ENCODE measurements at places on chromosomes 3 and 15.
A peak's percentile ranks its signal among the peaks of the same experiment; 100 is the strongest.

GRCh38 chr3:120846073-120846472, 61.9 kb upstream of the STXBP5L start:
- H3K27ac ChIP-seq: no peak overlapping the region
- H3K4me1 ChIP-seq: no peaks in the 10 kb centered on the region
- H3K36me3 ChIP-seq: no peaks in the 10 kb centered on the region
- no peak overlapping the region for H3K4me3 ChIP-seq

- H3K27me3 ChIP-seq: no peaks in the 10 kb centered on the region
- H3K4me1 ChIP-seq: peaks cover 44% of the 10 kb centered on the region
- DNase-seq: no peak
- peak overlapping the region; percentile 35 for H3K27ac ChIP-seq
- H3K36me3 ChIP-seq: peaks cover 6% of the 10 kb centered on the region
- peak overlapping the region; percentile 93 for H3K4me3 ChIP-seq
Measured at GRCh38 chr15:76996526-76997401, 1.8 kb downstream of the PSTPIP1 start.

GRCh38 chr3:40677749-40678148, 153.0 kb downstream of the ZNF621 start:
- no peak overlapping the region for H3K27ac ChIP-seq
- H3K27me3 ChIP-seq: no peaks in the 10 kb centered on the region
- H3K36me3 ChIP-seq: peaks cover 5% of the 10 kb centered on the region
- no peak for DNase-seq

DNA sequence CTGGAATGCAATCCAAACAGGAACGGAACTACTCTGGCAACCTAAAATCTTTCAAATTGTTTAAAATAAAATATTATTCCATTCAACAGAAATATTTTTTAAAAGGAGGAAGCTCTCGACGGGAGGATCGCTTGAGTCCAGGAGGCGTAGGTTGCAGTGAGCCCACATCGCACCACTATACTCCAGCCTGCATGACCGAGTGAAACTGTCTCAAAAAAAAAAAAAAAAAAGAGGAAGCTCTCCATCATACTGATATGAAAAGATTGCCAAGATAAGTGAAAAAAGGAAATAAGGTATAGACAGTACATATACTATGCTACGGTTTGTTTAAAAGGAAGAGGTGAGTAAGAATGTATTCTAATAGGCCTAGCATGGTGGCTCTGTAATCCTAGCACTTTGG, 3.6 kb downstream of the RAD18 start:
- H3K36me3 ChIP-seq: peaks cover 7% of the 10 kb centered on the region
- H3K4me3 ChIP-seq: no peak overlapping the region
- DNase-seq: no peak
- no peaks in the 10 kb centered on the region for H3K27me3 ChIP-seq

- peak overlapping the region; percentile 47 for H3K4me3 ChIP-seq
- no peak overlapping the region for H3K27ac ChIP-seq
- H3K4me1 ChIP-seq: peaks cover 17% of the 10 kb centered on the region
- peaks cover under 1% of the 10 kb centered on the region for H3K36me3 ChIP-seq
Measured at GRCh38 chr15:52113708-52114107, 1.1 kb upstream of the BCL2L10 start.

GRCh38 chr3:186251948-186252619, 110.0 kb downstream of the DGKG start:
- H3K36me3 ChIP-seq: peaks cover 10% of the 10 kb centered on the region
- no peak overlapping the region for H3K4me3 ChIP-seq
- no peak for DNase-seq

DNA sequence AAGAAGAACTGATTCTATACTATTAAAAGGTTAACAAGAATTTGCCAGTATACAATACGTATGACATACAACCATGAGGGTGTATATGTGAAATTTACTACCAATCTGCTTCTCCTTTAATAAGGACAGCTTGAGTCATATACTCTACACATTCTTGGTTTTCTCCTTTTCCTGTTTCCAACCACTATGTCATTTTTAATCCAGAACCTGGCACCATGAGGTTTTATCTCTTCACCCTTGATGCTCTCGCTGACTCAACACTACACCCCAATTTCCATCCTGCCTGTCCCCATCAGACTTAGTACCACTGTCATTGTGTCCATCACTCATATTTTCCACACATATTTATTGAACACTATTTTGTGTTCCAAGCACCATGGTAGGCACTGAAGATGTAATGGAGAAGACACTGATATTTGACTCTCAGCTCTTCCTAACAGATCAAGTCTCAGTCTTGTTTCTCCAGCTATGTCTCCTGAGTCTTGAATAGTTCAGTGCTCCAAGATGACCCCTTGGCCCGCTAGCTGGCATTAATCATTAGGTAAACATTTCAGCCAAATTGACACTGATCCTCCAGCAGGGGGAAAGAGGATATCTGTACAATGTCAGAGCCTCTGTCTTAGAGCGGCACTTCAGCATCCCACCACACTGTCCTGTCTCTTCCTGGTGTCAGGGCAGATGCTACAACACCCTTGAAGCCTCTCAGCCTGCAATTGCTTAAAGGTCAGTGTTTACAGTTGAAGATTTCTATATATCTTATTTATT, 11.2 kb upstream of the COL8A1 start:
- no peaks in the 10 kb centered on the region for H3K4me1 ChIP-seq
- H3K27me3 ChIP-seq: peaks cover 2% of the 10 kb centered on the region
- H3K4me3 ChIP-seq: no peak overlapping the region
- H3K27ac ChIP-seq: no peak overlapping the region
- H3K36me3 ChIP-seq: no peaks in the 10 kb centered on the region
- no peak for DNase-seq

- H3K4me1 ChIP-seq: no peaks in the 10 kb centered on the region
- H3K4me3 ChIP-seq: no peak overlapping the region
- peaks cover 1% of the 10 kb centered on the region for H3K27me3 ChIP-seq
Measured at GRCh38 chr3:113147681-113148261, 63.6 kb upstream of the BOC start.

DNA sequence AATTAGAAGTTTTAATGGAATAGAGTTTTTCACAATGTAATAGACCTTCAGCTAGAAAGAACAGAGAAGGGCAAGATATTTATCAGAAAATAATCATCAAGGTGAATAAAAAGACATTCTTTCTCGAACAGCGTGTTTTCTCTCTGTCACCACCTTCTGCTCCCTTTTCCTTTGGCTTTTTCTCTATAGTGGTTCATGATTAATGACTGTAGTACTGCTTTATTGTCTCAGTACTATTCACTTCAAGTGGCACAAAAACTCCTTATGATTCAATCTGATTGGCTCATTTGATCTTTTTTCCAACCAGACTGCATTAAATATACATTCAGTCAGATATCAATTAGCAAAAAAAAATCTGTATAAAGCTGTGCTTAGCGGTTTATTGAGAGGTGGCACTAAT, 516.0 kb downstream of the OTOL1 start:
- no peaks in the 10 kb centered on the region for H3K36me3 ChIP-seq
- DNase-seq: no peak
- H3K4me1 ChIP-seq: no peaks in the 10 kb centered on the region
- no peak overlapping the region for H3K4me3 ChIP-seq
- H3K27ac ChIP-seq: no peak overlapping the region

GRCh38 chr3:194235160-194235559, 99.2 kb downstream of the HES1 start:
- H3K27me3 ChIP-seq: peaks cover 9% of the 10 kb centered on the region
- DNase-seq: no peak
- H3K36me3 ChIP-seq: peaks cover 7% of the 10 kb centered on the region

GRCh38 chr3:195203606-195204005, 67.4 kb downstream of the XXYLT1 start:
- DNase-seq: no peak
- no peaks in the 10 kb centered on the region for H3K27me3 ChIP-seq
- peaks cover 5% of the 10 kb centered on the region for H3K36me3 ChIP-seq
